Activated T-helper 2 cell treated with anti-CD3 and anti-CD28 coated beads, Interferon-gamma antibody, Interleukin-2, Interleukin-4, amounts not matched to agents 10 μg/mL and 5 μg/mL and 100 μg/mL, durations not matched to agents 14 hours and 24 hours and 36 hours (primary cell): ENCODE measurements at places on chromosomes 3 and 15.

DNA sequence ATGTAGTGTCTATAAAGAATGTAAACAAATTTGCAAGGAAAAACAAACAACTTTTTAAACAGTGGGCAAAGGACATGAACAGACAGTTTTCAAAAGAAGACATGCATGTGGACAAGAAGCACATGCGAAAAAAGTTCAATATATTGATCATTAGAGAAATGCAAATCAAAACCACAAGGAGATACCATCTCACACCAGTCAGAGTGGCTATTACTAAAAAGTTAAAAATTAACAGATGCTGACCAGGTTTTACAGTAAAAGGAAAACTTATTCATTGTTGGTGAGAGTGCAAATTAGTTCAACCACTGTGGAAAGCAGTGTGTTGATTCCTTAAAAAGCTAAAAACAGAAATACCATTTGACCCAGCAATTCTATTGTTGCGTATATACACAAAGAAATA lies 47.1 kb upstream of the LSAMP start:
- DNase-seq: no peak

DNA sequence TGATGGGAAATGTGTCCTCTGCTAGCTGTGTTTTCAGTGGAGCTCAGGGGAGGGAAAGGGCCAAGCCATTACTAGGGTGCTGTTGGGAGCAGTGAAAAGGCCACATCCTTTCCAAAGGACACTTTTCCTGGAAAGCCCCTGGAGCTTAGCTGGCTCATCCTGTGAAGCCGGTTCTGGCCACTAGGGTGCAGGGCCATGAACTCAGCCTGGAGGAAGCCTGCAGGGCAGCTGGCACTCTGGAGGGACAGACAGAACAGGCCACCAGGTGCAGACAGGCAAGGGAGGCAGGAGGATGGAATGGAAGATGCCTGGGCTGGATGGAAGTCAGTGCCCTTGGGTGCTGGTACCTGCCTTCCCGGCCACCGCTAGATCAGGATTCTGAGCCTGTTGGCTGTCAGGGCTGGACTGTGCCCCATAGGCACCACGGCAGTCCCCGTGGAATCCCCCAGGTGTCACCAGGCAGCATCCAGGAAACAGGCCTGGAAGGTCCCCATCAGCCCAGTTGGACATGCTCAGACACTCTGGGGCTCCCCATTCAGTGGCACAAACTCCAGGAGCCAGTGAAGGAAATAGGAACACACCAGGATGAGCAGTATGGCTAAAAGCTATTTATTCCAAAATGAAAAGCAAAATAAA lies 76.2 kb upstream of the C2CD4B start:
- DNase-seq: no peak

GRCh38 chr15:47374222-47374621 lies 343.1 kb upstream of the SEMA6D start:
- DNase-seq: no peak

DNA sequence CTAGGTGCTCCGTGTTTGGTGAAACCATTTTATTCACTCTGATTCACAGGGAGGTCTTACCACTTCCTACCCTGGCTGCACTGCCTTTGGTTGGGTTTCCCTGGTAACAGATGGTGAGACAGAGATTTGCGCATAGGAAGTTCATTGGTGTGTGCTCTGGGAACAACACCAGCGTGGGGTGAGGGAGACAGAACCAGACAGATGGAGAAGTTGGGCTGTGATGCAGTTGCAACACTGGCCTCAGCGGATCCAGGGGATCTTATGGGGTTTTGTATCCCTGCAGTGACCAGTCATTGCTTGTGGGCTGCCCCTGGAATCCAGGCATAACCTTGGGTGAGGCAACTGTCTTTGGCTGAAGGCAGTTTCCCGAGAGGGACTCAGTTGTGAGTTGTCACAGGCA lies 12.5 kb upstream of the IL16 start:
- DNase-seq: no peak

DNA sequence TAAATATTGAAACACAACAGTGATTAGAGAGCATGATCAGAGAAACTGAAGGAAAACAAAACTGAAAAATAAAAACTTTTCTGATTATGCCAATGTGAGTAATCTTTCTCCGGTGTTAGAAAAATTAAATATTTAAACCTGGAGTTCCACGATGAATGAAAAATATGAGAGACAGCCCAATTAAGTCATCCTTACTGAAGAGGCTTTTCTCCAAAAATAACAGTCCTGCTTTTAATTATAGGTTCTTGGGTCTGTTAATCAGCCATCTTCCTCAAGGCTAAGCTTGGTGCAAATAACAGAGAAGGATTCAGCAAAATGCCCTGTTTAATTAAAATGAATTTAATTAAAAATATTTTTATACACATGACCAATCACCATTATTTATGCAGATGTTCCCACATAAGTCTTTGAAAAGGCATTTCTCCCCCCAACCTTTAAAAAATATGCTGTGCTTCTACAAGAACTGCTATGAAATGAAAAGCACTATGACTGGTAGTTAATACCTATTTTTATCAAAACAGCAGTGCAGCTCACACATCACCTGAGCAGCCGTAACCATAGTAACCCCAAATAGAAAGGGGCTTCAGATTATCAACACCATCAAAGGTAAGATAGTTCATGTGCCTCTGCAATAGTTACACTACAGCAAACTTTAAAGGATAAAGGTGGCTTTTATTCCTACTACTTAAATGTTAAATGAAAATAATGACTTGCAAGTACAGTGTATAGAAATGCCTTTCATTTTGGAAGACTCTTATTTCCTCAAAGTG lies 175.7 kb downstream of the SLC9A9 start:
- no peak for DNase-seq

- no peak for DNase-seq
Measured at GRCh38 chr3:123779655-123780231, 104.4 kb downstream of the MYLK start.

GRCh38 chr3:170323331-170323730 lies 34.2 kb upstream of the SKIL start:
- DNase-seq: no peak

DNA sequence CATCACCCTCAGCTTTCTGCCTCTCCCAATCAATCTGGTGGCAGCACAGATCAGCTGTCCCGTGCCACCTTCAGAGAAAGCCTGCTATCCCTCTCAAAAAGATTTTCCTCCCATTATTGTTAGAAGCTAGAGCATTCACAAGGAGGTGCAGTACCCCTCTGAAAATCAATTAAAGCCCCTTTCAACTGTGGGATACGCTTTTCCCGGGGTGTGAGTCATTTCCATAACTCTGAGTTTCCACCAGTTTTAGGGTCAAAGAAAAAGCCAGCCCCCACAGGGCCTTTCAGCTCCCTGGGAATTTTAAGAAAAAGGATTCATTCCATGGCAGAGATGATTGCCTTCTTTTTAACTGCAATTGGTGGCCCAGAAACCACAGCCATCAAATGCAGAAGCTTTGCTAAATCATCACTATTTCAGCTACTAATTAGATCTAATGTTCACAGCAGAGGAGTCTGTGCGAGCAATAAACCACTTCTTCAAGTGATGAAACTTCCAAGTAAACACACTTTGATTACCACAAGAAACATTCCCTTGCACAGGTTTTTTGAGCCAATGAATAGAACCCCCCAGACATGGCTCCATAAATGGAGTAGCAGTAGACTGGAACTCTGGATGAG lies 270.0 kb upstream of the TPRG1 start:
- no peak for DNase-seq

DNA sequence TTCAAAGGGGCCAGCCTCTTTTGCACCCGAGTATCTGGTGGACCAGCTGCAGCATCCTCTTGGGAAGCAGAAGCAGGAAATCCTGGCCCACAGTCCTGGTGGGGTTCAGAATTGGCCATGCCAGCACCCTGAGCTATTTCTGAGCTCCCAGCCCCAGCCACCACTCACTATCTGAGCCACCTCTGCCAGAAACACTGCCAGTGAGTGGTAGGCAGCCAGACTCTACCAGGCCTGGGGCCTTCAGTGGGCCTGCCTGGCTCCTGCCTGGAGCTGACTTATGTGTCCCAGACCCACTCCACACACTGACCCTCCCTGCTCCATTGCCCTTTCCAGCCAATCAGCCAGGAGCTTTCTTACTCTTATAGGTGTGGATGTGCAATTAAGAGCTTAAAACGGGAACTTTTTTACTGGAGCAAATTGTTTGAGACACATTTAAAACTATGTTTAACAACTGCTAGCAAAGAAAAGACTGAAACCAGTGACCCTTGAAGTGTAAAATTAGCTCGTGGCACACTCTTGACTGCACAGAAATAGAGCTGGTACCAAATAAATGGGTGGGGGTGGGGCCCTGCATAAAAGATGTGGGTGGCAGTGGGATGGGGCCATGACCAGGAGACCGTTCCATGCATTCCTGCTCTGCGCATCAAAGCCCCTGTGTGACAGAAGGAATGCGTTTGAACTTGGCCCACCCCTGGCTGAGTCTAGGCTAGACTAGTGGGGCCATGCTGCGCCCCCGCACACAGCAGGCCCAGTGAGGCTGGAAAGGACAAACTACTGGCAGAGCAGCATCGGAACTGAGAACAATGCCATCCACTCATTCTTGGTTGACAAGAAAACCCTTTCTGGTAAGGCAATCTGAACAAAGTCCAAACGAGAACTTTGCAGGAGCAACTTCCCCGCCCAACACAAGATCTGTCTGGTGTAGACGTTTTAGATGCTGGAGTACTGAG lies 48.0 kb downstream of the CTNNB1 start:
- no peak for DNase-seq

GRCh38 chr3:87462228-87462627 lies 185.8 kb upstream of the POU1F1 start:
- no peak for DNase-seq

DNA sequence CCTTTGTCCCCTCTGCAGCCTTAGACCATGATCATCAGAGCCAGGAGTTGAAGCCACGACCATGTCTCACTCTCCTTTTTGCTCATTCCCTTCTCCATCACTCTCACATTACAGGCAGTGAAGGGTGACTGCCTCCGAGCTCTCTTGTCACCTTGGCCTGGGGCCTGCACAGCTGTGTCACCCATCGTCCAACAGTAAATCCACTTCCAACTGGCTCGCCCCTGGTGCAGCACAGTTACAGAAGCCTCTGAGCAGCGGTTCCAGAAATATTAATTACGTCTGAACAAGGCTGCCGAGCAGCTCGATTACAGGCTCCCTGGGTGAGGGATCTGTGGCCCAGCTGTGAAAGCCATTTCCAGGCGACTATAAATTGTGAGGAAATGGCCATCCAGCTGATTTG lies 528.2 kb downstream of the NR2F2 start:
- no peak for DNase-seq

- no peak for DNase-seq
Measured at GRCh38 chr15:70014860-70015490, 82.7 kb downstream of the TLE3 start.

- DNase-seq: no peak
Measured at GRCh38 chr15:45183511-45183910, 4.3 kb downstream of the SHF start.

GRCh38 chr3:45965253-45965652 lies 22.0 kb downstream of the CXCR6 start:
- no peak for DNase-seq

DNA sequence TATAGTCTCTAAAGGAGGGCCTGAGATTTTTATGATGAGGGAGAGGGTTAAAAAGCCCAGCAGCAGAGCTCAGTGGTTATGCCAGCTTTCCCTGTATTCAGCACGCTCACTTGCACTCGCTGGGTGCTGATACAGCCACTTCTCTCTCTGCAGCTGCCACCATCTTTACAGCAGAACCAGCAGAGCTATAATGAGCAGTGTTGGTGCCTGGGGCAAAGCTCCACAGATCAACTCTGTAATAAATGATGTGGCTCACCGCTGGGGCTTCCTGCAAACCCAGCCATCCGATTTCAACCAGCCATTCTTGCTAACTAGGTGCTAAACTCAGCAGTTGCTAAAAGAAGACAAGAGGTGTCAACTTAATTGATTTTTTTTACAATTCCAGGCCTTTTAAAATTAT lies 48.0 kb downstream of the ARNT2 start:
- DNase-seq: no peak

DNA sequence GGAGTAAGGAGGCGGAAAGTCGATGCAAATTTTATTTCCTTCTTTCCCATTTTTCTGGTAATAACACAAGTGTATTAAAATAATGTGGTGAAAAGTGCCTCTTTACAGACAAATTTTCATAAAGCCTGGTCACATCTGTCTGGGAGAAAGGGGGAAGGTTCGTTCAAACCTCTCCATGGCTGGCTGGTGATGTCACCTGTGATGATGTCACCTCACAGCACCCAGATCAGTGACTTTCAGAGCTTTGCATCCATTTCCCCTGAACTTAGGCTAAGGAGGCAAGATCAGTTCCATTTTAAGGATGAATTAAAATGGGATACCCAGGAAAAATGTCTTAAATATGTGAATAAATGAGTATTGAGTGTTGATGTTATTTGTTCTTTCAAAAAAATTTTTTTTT lies 34.1 kb downstream of the ATP10A start:
- no peak for DNase-seq

- DNase-seq: no peak
Measured at GRCh38 chr3:71127844-71128243, 455.7 kb downstream of the FOXP1 start.

- DNase-seq: no peak
Measured at GRCh38 chr3:129228891-129229585, 20.4 kb upstream of the COPG1 start.

DNA sequence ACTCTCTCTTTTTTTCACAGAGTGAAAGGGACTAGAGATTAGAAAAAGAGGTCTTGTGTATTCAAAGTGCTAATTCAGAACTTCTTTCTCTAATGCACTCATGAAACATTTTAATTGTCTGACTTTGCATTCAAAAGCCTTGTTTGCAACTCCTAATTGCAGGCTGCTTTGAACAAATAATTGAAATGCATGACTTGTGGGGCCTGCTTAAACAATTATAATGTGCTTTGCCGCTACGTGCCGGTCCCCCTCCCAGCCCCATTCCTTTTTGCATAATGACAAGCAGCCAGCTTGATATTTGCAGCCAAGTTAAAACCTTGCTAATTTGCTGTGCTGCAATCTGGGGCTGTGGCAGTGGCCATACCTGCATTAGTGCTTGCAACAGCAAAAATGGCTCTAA lies 114.5 kb downstream of the FOXB1 start:
- no peak for DNase-seq

DNA sequence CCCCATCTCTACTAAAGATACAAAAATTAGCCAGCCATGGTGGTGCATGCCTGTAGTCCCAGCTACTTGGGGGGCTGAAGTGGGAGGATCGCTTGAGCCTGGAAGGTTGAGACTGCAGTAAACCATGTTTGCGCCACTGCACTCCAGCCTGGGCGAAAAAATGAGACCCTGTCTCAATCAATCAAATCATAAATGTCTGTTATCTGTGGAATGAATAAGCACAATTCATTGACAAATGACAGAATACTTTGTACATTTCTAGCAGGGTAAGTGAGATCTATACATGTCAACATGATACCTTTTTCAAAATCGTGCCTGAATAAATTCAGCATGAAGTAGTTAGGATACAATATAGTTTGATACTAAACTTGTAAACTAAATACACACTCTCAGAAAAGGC lies 181.2 kb downstream of the FOXP1 start:
- no peak for DNase-seq

DNA sequence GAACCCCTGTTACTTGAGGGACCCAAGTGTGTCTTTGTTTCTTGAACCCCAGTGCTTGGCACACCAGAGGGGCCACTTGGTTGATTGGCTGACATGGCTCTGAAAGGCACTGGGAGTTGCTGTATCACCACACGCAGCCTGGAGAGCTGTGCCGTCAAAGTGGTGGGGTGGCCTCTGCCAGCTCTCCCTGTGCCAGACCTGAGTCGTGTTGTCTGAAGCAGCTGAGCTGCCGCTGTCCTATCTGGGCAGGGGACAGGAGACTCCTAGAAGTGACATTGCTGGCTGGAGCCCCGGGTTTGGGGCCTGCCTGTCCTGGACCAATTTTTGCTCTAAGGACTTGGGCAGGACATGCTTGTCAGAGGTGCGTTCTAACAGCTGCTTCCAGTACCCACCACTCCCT lies 5.5 kb upstream of the SNX22 start:
- no peak for DNase-seq

GRCh38 chr3:189363590-189364255 lies 192.0 kb downstream of the TPRG1 start:
- no peak for DNase-seq
